Stimulated activated CD4-positive, alpha-beta T cell treated with anti-CD3 and anti-CD28 coated beads, Interleukin-4, amount 100 ng/mL, for 1 hour (primary cell): ENCODE measurements at places on chromosomes 7 and 10.
A peak's percentile ranks its signal among the peaks of the same experiment; 100 is the strongest.

GRCh38 chr10:71260622-71261325, 48.4 kb downstream of the UNC5B start:
- DNase-seq: no peak

DNA sequence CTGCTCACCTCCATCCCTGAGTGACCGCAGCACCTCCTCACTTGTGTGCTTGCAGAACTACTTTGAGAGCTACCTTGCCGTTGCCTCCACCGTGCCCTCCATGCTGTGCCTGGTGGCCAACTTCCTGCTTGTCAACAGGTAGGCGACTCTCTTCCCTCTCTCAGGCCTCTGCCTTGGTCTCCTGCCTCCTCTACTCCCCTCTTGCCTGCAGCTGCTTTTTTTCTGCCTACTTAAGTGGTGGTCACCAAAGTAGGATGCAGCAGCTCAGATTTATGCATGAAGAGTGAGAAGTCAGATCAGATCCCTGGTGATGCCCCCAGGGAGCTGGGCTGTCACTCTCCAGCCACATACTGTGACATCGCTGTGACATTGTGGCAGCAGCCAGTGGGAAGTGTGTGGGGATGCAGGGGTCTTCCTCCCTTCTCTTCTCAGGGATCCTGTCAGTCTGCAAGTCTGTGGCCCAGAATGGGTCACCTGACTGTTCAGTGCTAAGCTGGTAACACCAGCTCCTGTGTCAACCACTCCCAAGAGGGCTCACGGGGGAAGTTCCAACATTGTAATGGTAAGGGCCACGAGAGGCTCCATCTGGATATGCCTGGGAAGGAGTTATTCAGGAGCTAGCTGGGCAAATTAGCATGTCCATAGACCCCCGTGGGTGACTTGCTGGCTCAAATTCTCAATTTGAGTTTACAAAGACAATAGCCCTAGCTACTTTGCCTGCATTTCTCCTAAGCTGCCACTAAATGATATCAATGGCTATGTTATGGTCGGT, 25.3 kb downstream of the SLC29A3 start:
- no peak for DNase-seq

GRCh38 chr10:129030603-129030895, 436.5 kb upstream of the MGMT start:
- no peak for DNase-seq

- no peak for DNase-seq
These were observed 258.9 kb upstream of the NPY start for GRCh38 chr7:24025094-24025493.

DNA sequence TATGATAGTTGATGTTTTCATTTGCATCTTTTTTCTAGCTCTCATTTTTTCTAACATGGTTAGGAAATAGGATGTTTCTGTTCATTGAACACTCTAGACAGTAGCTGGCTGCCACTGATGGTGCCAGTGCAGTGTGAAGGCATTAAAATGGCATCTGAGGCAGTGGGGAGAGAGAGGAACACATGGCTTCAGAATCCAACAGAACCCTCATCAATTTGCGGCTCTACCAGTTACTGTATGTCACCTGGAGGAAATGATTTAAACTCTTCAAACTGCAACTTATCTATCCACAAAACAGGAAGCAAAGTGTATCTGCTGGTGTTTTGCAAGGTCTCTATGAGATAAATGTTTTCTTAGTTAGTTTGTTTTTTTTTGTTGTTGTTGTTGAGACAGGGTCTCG, 305.2 kb upstream of the PRKCQ start:
- no peak for DNase-seq

DNA sequence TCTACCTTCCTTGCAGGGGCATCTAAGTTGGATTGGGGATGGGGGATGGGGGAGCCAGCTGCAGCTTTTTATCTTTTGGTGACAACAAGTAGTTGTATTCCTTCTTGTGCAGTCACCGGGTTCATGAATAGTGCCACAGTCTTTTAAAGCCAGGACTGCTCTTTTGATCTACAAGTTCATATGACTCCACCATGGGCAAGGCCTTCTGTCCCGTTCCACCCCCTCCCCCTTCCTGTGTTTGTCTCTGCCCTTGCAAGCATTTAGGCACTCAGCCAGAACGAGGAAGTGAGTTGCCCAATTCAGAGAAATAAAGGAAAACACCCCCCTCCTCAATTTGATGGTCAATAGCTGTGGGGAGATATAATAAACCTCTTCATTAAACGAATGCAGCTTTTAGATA, 44.8 kb upstream of the EGR2 start:
- DNase-seq: no peak

DNA sequence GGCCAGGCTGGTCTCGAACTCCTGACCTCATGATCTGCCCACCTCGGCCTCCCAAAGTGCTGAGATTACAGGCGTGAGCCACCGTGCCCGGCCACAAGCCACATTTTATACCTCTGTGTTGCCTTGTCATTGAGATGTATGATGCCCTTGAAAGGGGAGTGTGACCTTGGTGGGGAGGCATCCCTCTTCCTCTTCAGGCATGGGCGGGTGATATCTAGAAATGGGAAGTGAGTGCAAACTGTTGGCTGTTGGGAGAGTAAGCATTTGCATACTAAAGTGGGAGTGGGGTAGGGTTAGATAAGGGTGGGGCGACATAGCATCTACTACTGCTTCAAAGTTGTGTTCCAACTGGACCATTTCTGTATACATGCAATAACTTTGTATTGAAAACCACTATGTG, 20.1 kb downstream of the RP9 start:
- DNase-seq: no peak

- DNase-seq: no peak
These were observed 104.1 kb upstream of the FERD3L start for GRCh38 chr7:19249281-19249680.

DNA sequence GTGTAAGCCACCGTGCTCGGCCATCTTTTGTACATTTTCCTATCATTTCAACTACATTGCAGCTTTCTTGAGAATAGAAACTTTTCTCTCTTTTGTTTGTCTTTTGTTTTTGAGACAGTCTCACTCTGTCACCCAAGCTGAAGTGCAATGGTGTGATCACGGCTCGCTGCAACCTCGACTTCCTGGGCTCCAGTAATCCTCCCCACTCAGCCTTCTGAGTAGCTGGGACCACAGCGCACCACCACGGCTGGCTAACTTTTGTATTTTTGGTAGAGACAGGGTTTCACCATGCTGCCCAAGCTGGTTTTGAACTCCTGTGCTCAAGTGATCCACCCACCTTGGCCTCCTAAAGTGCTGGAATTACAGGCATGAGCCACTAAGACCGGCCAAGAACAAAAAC, 31.3 kb upstream of the DAGLB start:
- no peak for DNase-seq

- DNase-seq: peak; percentile 55
These were observed 75.1 kb downstream of the EBF3 start for GRCh38 chr10:129888784-129889616.

- DNase-seq: no peak
These were observed 1.2 kb downstream of the PLOD3 start for GRCh38 chr7:101216001-101216859.

DNA sequence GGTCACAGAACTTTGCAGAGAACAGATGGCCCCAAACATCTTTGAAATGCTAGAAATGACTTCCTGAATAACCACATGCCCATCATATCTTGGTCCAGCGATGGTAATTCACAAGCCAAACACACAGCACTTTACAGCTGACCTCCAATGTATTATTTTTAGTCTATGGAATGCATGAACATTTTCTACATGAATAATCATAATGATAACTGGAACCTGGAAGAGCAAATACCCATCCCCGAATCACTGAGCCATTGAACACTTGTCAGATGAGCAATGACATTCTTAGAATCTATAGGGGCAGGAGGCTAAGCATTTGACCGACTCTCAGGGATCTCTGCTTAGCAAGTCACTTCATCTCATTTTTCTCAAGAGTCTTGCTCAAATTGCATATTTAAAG, 167.3 kb downstream of the CREB5 start:
- DNase-seq: no peak

DNA sequence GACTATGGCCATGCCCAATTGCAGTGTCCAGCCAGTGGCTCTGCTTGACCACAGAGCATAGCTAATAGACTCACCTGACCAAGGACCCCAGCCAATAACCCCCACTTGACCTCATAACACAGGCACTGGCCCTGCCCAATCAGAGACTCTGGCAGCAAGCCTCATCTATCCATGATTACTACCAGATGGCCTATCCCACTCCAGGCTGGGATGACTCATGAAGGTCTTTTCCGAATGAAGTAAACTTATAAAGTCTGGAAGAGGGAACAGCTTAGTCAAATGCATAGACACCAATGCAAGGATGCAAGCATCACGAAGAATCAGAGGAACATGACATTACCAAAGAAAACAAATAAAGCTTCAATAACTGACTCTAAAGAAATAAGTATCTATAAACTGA, 141.4 kb downstream of the TMEM168 start:
- DNase-seq: no peak

DNA sequence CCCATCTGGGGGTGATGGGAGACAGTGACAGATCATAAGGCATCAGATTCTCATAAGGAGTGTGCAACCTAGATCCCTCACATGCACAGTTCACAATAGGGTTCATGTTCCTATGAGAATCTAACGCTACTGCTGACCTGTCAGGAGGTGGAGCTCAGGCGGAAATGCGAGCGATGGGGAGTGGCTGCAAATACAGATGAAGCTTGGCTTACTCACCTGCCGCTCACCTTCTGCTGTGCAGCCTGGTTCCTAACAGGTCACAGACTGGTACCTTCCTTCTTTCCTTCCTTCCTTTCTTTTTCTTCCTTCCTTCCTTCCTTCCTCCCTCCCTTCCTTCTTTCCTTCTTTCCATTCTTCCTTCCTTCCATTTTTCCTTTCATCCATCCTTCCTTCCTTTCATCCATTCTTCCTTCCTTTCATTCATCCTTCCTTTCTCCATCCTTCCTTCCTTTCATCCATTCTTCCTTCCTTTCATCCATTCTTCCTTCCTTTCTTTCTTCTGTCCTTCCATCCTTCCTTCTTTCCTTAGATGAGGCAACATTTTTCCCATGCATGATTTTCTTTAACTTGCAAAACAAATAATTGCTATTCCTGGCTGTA, 370.0 kb upstream of the AUTS2 start:
- no peak for DNase-seq

DNA sequence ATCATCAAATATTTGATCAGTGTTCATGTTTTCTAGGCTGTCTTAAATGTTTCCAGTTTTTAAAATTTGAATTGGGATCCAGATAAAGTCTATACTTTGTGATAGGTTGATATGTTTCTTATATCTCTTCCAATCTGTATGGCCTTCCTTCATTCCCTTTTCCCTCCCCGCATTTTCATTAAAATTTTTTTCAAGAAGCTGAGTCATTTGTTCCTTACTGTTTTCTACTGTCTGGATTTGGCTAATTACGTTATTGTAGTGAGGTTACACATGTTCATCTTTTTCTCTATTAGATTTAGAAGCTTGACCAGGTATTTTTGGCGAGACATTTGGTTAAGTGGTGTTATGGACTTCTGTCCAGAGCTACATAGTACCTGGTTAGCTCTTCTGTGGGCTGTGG, 11.2 kb downstream of the GARS1 start:
- DNase-seq: no peak

DNA sequence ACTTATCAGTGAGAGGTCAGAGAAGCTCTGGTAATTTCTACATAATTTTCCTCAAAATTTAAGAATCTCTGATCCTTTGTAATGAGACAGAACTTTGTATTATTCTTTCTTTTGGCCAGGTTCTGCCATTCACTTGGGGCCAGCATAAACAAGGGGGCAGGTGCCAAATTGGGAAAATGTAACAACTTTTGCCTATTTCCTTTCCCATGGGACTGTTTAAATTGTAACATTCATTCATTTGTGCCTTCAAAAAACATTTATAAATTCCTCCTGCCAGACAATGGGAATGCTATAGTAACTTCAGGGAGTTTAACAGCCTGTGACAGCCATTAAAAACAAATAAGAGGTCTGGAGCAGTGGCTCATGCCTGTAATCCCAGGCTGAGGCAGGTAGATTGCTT, 12.4 kb downstream of the DYNC1I1 start:
- no peak for DNase-seq

GRCh38 chr10:42979181-42979580, 97.7 kb upstream of the RET start:
- DNase-seq: no peak

DNA sequence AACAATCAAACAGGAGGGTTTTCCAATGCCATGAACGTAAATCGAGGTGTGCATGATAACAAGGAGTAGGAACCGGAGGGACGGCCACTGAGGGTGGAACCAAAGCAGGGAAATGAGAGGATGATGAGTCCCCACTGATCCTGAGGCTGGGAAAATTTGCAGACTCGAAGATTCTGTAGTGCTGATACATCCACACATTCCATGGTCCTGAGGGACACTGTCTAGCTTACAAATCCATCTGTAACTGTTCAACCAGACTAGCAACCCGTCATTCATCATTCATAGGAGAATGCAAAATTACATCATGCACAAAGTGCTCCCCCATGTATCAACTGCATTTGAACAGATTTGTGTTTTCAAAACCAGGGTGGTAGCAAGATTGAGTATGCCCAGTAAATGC, 189.7 kb downstream of the PTPRN2 start:
- DNase-seq: no peak

GRCh38 chr7:105429746-105430612, 41.3 kb upstream of the SRPK2 start:
- peak; percentile 27 for DNase-seq

DNA sequence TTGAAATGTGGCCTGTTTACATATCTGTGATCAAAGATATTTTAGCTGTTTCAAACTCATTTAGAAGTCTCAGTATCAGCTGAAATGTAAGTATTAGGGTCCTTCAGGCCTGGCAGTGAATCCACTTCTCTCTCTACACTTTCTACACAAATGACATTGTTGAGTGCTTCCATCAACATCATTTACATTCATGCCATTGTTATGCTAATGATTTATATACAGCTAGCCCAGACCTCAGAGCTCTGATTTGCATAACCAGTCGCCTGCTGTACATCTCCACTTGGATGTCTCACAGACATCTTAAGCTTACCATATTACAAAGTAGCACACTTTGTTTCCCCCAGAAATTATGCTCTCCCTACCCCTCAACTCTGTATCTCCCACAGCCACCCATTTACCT, 71.6 kb downstream of the GSDME start:
- no peak for DNase-seq

DNA sequence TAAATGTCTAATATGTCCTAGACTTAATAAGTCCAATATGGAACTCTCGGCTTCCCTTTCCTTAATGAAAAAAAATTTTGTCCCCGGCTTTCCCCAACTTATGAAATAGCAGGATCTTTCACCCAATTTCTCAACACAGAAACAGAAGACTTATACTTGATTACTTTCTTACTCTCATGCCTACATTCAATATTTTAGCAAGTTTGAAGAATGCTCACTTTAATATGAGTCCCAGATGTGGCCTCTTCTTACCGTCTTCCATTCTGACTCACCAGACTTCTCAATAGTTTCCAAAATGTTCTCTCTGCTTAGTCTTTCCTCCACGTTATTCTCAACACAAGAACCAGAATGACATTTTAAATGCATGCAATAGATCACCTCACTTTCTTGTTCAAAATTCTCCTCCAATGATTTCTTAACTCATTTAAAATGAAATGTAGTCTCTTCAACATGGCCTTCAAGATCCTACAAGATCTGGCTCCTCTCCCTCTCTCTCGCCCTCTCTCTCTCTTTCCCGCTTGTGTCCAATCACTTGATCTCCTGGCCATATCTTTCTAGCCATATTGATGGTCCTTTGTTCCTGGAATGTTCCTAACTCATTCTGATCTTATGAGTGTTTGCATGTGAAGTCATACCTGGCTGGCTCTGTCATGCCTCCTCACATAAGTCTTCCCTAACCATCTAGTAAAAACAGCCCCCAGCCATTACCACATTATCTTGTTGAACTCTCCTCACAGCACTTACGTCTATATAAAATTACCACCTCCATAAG, 119.7 kb upstream of the FAM3C start:
- no peak for DNase-seq

- DNase-seq: no peak
These were observed 30.7 kb upstream of the AQP1 start for GRCh38 chr7:30880941-30881340.
